Activated T-helper 1 cell treated with anti-CD3 and anti-CD28 coated beads, Interleukin-12 subunit alpha, Interleukin-12 subunit beta, Interleukin-2, Interleukin-4 antibody, amounts not matched to agents 30 ng/mL and 10 ng/mL and 1 ng/mL, durations not matched to agents 14 hours and 24 hours and 36 hours (primary cell): ENCODE measurements at places on chromosomes 5 and 9. TPM values are rescaled to one million over a fixed set of nuclear protein-coding genes. Genes with fewer than 3 reads are reported as not detected.

Gene RAI14
- total RNA-seq = 1.2 and 1.5 TPM in 2 replicates

Gene MYOT
- not detected in 2 replicates for total RNA-seq

Gene WNK2
- total RNA-seq = 2.2 and 3.0 TPM in 2 replicates

Gene PPP1R26
- 0.86 and 1.2 TPM in 2 replicates for total RNA-seq

Gene CCL27
- 0.62 TPM in 1 of 2 replicates, not detected in the other for total RNA-seq

Gene SPAG8
- total RNA-seq = 0.66 and 1.0 TPM in 2 replicates

Gene PCDHA7
- total RNA-seq = not detected in 2 replicates

Gene ACTBL2
- total RNA-seq = not detected in 2 replicates

Gene CDC14B
- total RNA-seq = 1.1 and 1.4 TPM in 2 replicates

DNA sequence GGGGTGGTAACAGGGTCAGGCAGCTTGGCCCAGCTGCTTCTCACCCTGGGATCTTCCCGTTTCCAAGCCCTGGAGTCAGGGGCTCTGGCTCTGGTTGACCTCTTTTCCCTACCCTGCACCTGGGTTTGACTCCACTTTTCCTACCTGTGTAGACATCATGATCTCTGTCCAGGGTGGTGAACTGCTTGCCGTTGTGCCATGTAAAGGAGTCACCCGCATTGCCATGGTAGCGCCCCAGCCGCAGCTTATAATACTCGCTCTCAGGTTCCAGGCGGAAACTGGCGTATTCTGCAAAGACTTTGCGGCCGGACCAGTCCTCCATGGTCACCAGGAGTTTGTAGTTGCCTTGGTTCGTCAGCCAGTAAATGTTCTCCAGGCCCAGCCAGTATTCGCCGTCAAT lies 30.9 kb downstream of the ANGPTL2 start:
- no peak for DNase-seq
- no peaks in the 10 kb centered on the region for H3K4me1 ChIP-seq
- H3K36me3 ChIP-seq = no peaks in the 10 kb centered on the region
- no peak overlapping the region for H3K4me3 ChIP-seq

GRCh38 chr9:124133727-124134126 lies 122.2 kb downstream of the LHX2 start:
- H3K27me3 ChIP-seq = peaks cover 12% of the 10 kb centered on the region
- no peaks in the 10 kb centered on the region for H3K36me3 ChIP-seq
- no peak overlapping the region for H3K4me3 ChIP-seq

- no peak overlapping the region for H3K4me3 ChIP-seq
- H3K4me1 ChIP-seq = no peaks in the 10 kb centered on the region
- no peaks in the 10 kb centered on the region for H3K27me3 ChIP-seq
- no peak overlapping the region for H3K27ac ChIP-seq
- no peaks in the 10 kb centered on the region for H3K36me3 ChIP-seq
- no peak for DNase-seq
These were observed 91.3 kb upstream of the NFIB start for GRCh38 chr9:14405176-14405706.

GRCh38 chr9:749716-750115 lies 91.8 kb upstream of the DMRT1 start:
- no peaks in the 10 kb centered on the region for H3K36me3 ChIP-seq
- H3K27me3 ChIP-seq = no peaks in the 10 kb centered on the region
- H3K27ac ChIP-seq = no peak overlapping the region
- H3K4me1 ChIP-seq = peaks cover 41% of the 10 kb centered on the region
- H3K4me3 ChIP-seq = peak overlapping the region; percentile 33

GRCh38 chr9:37732086-37732741 lies 21.4 kb upstream of the TRMT10B start:
- DNase-seq = no peak
- no peaks in the 10 kb centered on the region for H3K4me1 ChIP-seq

DNA sequence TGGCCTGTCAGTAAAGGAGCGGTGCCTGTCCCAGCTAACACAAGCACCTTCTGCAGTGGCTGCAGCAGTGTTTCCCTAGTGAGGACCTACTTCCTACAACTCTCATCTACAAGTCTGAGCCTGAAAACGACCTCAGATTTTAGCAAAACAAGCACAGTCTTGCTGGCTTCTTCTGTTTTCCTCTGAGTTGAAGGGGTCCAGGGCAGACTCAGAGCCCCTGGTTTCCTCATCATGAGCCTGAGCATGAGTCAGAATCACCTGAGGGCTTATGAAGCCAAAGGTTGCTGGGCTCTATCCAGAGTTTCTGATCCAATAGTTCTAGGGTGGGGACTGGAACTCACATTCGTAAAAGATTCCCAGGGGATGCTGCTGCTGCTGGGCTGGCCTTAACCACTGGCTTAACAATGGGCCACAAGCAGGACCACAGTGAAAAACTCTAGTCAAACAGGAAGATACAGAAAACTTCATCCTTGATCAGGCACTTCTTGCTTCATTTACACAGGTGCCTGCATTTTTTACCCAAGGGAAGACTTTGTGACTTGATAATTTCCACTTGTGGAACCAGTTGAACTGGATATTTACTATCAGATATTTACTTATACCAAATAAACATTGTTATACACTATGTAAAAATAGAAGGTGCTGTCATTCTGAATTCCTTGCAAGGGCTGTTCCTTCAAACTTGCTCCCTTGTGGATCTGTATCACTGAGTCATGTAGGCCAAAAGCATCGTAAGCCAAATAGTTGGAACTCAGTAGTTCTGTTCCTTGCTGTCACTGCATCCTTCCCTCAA lies 4.3 kb upstream of the ACER2 start:
- no peak for DNase-seq
- H3K36me3 ChIP-seq = peaks cover 1% of the 10 kb centered on the region
- peaks cover 9% of the 10 kb centered on the region for H3K27me3 ChIP-seq
- no peak overlapping the region for H3K4me3 ChIP-seq

DNA sequence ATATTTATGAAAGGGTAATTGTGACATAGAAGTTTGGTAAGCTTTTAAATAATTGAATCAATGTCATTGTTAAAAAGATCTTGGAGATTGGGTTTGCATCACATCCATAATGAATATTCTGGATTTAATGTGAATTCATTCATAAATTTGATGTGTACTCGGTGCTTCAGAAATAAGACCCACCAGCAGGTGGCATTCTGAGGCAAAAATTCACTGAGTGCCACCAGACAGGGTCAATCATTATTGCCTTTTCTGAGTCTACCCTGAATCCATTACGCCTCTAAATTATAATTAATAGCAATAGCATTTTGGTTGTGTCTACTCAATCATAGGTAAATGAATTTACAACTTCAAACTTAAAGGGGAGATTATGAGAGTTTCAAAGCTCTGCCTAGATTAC lies 1.0 kb downstream of the TRPC7 start:
- H3K27me3 ChIP-seq = peaks cover 2% of the 10 kb centered on the region
- no peaks in the 10 kb centered on the region for H3K4me1 ChIP-seq
- no peaks in the 10 kb centered on the region for H3K36me3 ChIP-seq

DNA sequence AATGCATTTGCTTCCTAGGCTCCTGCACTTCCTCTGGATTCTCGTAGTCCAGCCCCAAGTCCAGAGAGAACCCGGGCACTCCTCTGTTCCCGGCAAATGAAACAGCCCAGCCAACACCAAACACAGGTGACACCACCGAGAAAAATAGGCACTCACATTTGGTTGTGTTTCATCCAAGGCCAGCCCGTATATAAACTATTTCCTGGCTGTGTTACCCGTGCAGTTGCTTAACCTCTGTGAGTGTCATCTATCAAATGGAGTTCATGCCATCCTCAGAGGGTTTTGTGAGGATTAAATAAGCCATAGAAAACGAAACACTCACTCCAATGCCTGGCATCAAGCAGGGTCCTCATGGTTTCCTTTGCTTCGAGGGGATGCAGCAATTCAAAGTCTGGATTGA lies 115.2 kb downstream of the BOD1 start:
- H3K4me3 ChIP-seq = no peak overlapping the region
- no peaks in the 10 kb centered on the region for H3K4me1 ChIP-seq
- H3K36me3 ChIP-seq = no peaks in the 10 kb centered on the region

DNA sequence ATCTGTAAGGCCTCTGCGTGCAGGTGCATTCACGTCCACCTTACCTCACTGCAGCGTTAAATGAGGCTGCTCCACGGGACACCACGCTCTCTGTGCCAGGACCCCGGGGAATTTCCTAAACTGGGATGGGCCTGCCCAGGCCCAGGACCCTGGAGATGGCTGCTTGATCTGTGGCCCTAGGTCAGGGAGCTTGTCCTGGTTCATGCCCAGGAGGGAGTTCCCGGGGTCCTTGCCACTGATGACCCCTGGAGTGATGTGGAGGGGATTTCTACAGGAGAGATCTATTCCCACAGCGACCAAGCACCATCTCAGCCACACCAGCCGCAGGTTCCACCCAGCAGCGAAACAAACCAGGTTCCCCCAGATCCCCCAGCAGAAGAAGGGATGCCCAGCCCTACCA lies 3.5 kb downstream of the OR2V1 start:
- H3K27ac ChIP-seq = no peak overlapping the region
- H3K36me3 ChIP-seq = no peaks in the 10 kb centered on the region
- no peaks in the 10 kb centered on the region for H3K4me1 ChIP-seq
- H3K4me3 ChIP-seq = no peak overlapping the region
- DNase-seq = no peak

DNA sequence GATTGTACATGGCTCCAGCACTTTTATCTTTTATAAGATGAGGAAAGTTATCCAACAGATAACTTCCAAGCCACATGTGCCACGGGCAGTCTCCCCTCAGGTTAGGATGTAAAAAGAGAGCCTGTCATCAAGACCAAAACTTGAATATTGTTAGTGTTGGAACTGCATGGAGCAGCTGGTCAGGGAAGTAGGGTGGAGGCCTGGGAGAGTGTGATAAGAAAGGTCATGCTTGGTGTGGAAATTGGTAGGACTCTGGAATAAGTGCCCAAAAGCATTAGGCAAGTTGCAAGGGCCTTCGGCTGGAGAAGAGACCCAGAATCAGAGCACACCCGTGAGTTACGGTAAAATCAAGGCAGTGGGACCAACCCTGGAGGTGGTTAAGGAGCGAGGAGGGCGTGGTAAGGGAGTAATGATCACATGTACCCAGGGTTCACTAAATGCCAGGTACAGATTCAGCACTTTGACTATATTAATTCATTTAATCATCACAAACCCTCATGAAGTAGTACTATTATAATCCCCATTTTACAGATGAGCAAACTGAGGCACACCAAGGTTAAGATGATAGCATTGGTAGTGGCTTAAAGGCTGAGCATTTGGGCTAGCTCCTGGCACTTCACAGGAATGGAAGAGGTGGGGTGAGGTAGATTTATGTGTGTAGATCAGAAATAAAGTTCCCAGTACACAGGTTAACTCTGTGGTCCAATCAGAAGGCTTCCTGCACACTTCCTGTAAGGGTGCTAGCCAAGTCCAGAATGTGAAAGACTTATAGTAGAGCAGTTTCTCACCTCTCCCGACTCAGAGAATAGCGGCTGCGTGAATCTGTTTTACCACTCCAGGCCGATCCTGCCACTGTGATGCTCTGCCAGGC lies 96.5 kb upstream of the ZNF608 start:
- no peak for DNase-seq
- H3K27me3 ChIP-seq = no peaks in the 10 kb centered on the region
- no peak overlapping the region for H3K27ac ChIP-seq
- H3K4me3 ChIP-seq = no peak overlapping the region

- H3K27me3 ChIP-seq = no peaks in the 10 kb centered on the region
- H3K4me1 ChIP-seq = no peaks in the 10 kb centered on the region
- DNase-seq = no peak
- H3K36me3 ChIP-seq = no peaks in the 10 kb centered on the region
- H3K27ac ChIP-seq = no peak overlapping the region
These were observed 119.4 kb upstream of the CYLC2 start for GRCh38 chr9:102875687-102876086.

DNA sequence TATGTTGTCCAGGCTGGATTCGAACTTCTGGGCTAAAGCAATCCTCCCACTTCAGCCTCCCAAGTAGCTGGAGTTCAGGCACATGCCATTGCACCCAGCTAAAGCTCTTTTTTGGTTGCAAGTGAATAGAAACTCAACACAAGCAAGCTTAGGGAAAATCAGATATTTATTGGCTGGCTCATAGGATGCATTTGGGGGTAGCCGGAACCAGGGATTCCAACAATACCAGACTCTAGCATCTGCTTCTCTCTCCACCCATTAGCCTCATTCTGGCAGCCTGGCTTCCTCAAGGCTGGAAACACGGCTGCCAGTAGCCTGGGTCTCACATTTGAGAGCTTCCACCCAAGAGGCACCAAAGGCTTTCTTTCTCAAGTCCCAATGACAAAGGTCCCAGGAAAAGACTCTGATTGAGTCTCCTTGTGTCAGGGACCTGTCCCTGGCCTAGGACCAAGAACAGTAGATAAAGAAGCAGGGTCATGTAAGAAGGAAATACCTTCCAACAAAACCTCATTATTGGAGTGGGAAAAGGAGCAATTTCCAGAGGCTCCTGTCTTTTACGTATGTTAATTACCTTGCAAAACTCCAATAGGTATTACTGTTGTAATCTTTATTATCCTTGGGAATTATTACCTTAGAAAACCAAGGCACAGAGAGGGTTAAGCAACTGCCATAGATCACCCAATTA lies 23.0 kb upstream of the B4GALT1 start:
- no peak overlapping the region for H3K4me3 ChIP-seq
- H3K27ac ChIP-seq = no peak overlapping the region
- peaks cover 9% of the 10 kb centered on the region for H3K27me3 ChIP-seq
- no peak for DNase-seq
- H3K4me1 ChIP-seq = peaks cover 14% of the 10 kb centered on the region

DNA sequence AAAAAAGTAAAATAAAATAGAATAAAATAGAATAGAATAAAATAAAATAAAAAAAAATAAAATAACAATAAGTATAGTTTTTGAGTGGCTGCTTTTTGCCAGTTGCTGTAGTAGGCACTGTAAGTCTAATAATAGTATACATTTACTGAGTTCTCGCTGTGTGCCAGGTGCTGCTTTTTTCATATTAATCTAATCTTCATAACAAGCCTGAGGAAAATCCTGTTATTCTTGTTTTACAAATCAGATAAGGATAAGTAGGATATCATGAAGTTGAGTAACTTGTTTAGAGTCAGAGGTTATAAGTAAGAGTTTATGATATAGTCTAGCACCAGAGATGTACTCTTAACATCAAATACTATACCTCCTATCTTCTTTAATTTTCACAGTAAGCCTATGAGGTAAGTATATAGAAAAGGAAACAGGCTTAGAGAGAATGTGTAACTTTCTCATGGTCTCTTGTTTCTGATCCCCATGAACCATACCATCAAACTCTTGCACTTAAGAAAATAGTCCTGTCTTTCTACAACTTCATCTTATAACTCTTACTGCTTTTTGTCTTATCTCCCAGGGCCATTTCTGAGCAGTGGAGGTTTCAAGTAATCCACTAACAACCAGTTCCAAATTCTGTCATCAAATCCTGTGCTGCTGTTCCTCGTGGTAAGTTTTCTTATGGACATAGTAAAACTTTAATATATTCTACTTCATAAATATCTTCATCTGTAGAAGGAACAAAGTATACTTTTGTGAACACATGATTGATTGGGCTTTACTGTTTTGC lies 18.7 kb downstream of the RMI1 start:
- H3K27ac ChIP-seq = no peak overlapping the region
- no peaks in the 10 kb centered on the region for H3K27me3 ChIP-seq
- peaks cover 29% of the 10 kb centered on the region for H3K4me1 ChIP-seq
- DNase-seq = no peak
- no peak overlapping the region for H3K4me3 ChIP-seq
- H3K36me3 ChIP-seq = peaks cover 19% of the 10 kb centered on the region
